ENCODE measurements at places on chromosomes 12 and 14.

DNA sequence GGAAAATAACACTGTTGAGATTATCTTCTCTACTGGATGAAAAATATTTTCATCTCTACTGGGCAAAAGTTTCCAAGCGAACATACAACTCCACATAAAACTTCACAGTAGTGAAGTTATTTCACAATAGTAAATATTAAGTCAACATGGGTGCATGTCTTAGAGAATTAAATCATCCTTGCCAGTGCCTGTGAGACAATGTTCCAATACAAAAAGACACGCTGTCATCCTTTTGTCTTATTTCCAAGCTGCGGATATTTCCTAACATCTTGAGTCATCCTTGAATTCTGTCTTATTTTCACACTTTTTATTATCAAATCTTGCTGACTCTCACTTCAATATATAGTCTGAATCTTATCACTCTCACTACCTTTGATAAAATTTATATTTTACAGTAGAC lies 142.9 kb upstream of the KITLG start:
- no peak overlapping the region for H3K4me3 ChIP-seq
- H3K4me1 ChIP-seq, result no peaks in the 10 kb centered on the region
- H3K27ac ChIP-seq, result no peak overlapping the region
- no peak for DNase-seq
- no peaks in the 10 kb centered on the region for H3K36me3 ChIP-seq
- H3K27me3 ChIP-seq, result no peaks in the 10 kb centered on the region

GRCh38 chr12:125284945-125285685 lies 219.9 kb downstream of the AACS start:
- H3K27me3 ChIP-seq, result peaks cover 15% of the 10 kb centered on the region
- H3K4me3 ChIP-seq, result no peak overlapping the region
- H3K36me3 ChIP-seq, result no peaks in the 10 kb centered on the region
- H3K4me1 ChIP-seq, result no peaks in the 10 kb centered on the region
- no peak overlapping the region for H3K27ac ChIP-seq

- no peaks in the 10 kb centered on the region for H3K36me3 ChIP-seq
- H3K27me3 ChIP-seq, result no peaks in the 10 kb centered on the region
- no peak overlapping the region for H3K4me3 ChIP-seq
- no peaks in the 10 kb centered on the region for H3K4me1 ChIP-seq
- no peak overlapping the region for H3K27ac ChIP-seq
- DNase-seq, result no peak
Observed at GRCh38 chr14:37447883-37448391, 147.1 kb downstream of the FOXA1 start.

DNA sequence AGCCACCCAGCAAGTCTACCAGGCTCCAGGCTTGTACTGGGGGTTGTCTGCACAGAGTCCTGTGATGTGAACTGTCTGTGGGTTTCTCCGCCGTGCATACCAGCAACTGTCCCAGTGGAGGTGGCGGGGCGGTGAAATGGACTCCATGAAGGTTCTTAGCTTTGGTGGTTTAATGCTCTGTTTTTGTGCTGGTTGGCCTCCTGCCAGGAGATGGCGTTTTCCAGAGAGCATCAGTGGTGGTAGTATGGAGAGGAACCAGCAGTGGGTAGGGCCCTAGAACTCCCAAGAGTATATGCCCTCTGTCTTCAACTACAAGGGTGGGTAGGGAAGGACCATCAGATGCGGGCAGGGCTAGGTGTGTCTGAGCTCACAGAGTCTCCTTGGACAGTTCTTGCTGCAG lies 303.8 kb downstream of the TMEM121 start:
- no peaks in the 10 kb centered on the region for H3K36me3 ChIP-seq
- peaks cover 11% of the 10 kb centered on the region for H3K27me3 ChIP-seq
- H3K4me3 ChIP-seq, result no peak overlapping the region
- no peak overlapping the region for H3K27ac ChIP-seq
- DNase-seq, result no peak

- peaks cover 3% of the 10 kb centered on the region for H3K4me1 ChIP-seq
- peaks cover 3% of the 10 kb centered on the region for H3K27me3 ChIP-seq
- no peak overlapping the region for H3K27ac ChIP-seq
- H3K4me3 ChIP-seq, result no peak overlapping the region
- DNase-seq, result no peak
- peaks cover 3% of the 10 kb centered on the region for H3K36me3 ChIP-seq
Observed at GRCh38 chr12:68981516-68981915, 48.5 kb upstream of the CPM start.

DNA sequence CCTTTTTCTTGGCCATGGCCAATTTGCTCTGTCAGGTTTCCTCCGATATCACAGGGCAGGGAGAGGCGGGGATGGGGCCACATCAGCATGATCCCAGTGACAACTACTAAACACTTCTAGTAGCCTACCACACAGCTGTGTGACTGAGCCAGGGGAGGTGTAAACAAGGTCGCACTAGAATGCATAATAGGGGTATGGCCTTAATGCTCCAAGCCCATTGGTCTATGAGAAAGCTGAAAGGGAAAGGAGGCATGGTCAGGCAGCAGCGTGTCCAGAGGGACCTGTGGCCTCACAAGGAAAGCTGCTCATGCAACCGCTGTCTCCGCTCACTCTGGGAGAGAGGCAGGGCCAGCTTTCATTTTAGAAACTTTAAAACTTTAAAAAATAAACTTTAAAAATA lies 27.5 kb upstream of the ACTR6 start:
- no peak for DNase-seq
- no peaks in the 10 kb centered on the region for H3K4me1 ChIP-seq
- no peak overlapping the region for H3K27ac ChIP-seq
- no peaks in the 10 kb centered on the region for H3K27me3 ChIP-seq
- no peak overlapping the region for H3K4me3 ChIP-seq
- peaks cover 8% of the 10 kb centered on the region for H3K36me3 ChIP-seq

- peaks cover 1% of the 10 kb centered on the region for H3K27me3 ChIP-seq
- H3K4me3 ChIP-seq, result no peak overlapping the region
- H3K27ac ChIP-seq, result no peak overlapping the region
- peaks cover 7% of the 10 kb centered on the region for H3K4me1 ChIP-seq
- H3K36me3 ChIP-seq, result no peaks in the 10 kb centered on the region
- no peak for DNase-seq
Observed at GRCh38 chr14:50545618-50546017, 13.2 kb upstream of the MAP4K5 start.

GRCh38 chr12:52759695-52760094 lies 17.4 kb downstream of the KRT76 start:
- H3K27ac ChIP-seq, result no peak overlapping the region
- no peaks in the 10 kb centered on the region for H3K36me3 ChIP-seq
- no peaks in the 10 kb centered on the region for H3K4me1 ChIP-seq
- no peak overlapping the region for H3K4me3 ChIP-seq

GRCh38 chr14:23787436-23787835 lies 151.3 kb downstream of the DHRS2 start:
- no peak overlapping the region for H3K27ac ChIP-seq
- H3K36me3 ChIP-seq, result peaks cover 1% of the 10 kb centered on the region
- H3K4me3 ChIP-seq, result no peak overlapping the region
- DNase-seq, result no peak

- H3K27me3 ChIP-seq, result no peaks in the 10 kb centered on the region
- H3K27ac ChIP-seq, result no peak overlapping the region
- H3K4me3 ChIP-seq, result no peak overlapping the region
- no peaks in the 10 kb centered on the region for H3K36me3 ChIP-seq
Observed at GRCh38 chr12:80356097-80356496, 87.9 kb upstream of the PTPRQ start.

- no peak overlapping the region for H3K4me3 ChIP-seq
- peaks cover 6% of the 10 kb centered on the region for H3K36me3 ChIP-seq
- H3K27ac ChIP-seq, result peak overlapping the region; percentile 34
- H3K4me1 ChIP-seq, result peaks cover 73% of the 10 kb centered on the region
Observed at GRCh38 chr12:76545486-76545885, 14.1 kb downstream of the OSBPL8 start.

DNA sequence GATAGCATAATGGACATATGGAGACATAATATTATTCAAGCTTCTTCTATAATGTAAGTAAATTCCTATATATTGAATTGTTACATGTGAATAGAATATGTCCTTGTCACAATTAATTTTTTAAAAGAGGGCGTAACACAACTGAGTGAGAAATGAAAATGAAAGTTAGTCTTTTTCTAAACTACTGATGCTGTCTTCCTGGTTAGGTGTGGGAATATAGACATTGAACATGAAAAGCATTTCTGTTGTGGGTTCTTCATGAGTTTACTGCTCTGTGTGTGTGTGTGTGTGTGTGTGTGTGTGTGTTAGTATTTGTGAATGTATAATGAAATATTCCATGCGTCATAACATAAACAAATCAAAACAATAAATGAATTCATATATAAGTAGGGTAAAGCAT lies 40.5 kb upstream of the RTL1 start:
- no peaks in the 10 kb centered on the region for H3K36me3 ChIP-seq
- no peak overlapping the region for H3K27ac ChIP-seq
- DNase-seq, result no peak
- H3K4me3 ChIP-seq, result no peak overlapping the region

DNA sequence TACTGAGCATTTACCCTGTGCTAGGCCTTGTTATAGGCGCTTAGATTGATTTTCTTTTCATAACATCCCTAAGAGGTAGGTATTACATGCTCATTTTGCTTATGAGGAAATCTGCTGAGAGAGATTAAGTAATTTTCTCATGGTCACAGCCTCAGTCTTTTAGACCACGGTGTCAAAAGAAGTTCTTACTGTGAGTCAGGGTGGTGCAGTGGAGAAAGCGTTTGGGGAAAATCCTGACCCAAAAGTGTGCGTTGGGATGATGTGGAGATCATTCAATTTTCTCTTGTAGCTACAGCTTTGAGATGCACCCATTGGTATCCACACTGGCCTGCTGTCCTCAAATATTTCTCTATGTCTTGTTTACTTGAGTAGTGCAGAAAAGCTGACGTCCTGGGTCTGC lies 8.2 kb downstream of the ANG start:
- H3K27ac ChIP-seq, result no peak overlapping the region
- H3K36me3 ChIP-seq, result no peaks in the 10 kb centered on the region
- H3K4me3 ChIP-seq, result no peak overlapping the region
- H3K27me3 ChIP-seq, result peaks cover 5% of the 10 kb centered on the region
- H3K4me1 ChIP-seq, result no peaks in the 10 kb centered on the region
- no peak for DNase-seq

GRCh38 chr14:33580231-33580749 lies 370.6 kb downstream of the EGLN3 start:
- H3K4me1 ChIP-seq, result no peaks in the 10 kb centered on the region
- no peak for DNase-seq
- no peak overlapping the region for H3K27ac ChIP-seq
- no peaks in the 10 kb centered on the region for H3K36me3 ChIP-seq

GRCh38 chr12:31440586-31440985 lies 114.6 kb upstream of the SINHCAF start:
- H3K27ac ChIP-seq, result no peak overlapping the region
- H3K4me3 ChIP-seq, result no peak overlapping the region
- H3K27me3 ChIP-seq, result no peaks in the 10 kb centered on the region
- no peaks in the 10 kb centered on the region for H3K4me1 ChIP-seq
- no peak for DNase-seq
- no peaks in the 10 kb centered on the region for H3K36me3 ChIP-seq

DNA sequence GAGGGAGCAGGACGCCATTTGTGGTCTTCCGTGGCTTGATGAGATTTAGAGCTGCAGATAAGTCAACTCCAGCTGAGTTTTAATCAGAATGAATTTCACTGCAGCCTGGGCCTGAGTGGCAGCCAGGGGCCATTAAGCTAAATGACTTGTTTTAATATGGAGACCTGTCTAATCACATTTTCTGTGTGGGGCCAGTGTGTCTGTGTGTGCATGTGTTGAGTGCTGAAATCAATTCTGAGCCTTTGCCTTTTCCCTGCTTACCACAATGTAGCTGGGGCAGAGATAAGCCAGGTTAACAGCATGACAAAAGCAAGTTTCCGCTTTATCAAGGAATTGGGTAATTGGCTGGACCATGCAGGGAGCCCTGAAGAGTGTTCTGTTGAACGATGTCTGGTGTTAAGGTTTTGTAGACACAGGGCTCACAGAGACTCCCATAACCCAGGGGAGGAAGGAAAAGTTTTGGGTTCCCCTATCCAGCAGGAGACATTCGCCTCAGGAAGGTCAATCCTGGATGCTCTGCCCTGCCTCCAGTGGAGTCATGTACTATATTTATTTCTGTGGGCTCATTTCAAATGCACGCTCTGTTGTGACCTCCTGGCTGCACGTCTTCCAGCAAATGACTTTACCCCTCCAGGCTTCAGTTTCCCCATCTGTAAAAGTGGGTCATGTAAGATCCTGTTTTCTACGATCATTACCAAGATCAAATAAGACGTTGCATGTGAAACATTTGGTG lies 24.2 kb downstream of the RPH3A start:
- no peak overlapping the region for H3K27ac ChIP-seq
- DNase-seq, result no peak
- H3K36me3 ChIP-seq, result no peaks in the 10 kb centered on the region

DNA sequence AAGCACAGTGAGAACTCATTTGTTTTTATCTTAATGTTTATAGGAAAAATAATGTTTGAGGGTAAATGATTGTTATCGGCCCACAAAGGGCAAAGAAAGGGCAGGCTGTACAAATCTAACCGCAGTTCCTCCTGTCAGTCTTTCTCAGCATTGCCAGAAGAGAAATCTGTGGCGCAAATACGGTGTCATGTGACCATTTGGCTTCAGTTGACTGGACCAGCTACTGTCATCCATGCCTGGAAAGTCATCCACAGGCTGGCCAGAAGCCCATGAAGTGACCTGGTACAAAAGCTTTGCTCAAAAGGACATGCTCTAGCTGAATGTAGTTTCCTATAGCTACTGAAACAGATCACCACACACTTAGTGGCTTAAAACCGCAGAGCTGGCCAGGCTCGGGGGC lies 43.6 kb downstream of the HCAR2 start:
- no peaks in the 10 kb centered on the region for H3K4me1 ChIP-seq
- H3K36me3 ChIP-seq, result no peaks in the 10 kb centered on the region
- no peaks in the 10 kb centered on the region for H3K27me3 ChIP-seq
- DNase-seq, result no peak
- H3K27ac ChIP-seq, result no peak overlapping the region
- no peak overlapping the region for H3K4me3 ChIP-seq

GRCh38 chr12:48961801-48962200 lies 4.5 kb upstream of the ARF3 start:
- H3K36me3 ChIP-seq, result no peaks in the 10 kb centered on the region
- H3K4me3 ChIP-seq, result no peak overlapping the region
- DNase-seq, result no peak
- peaks cover 13% of the 10 kb centered on the region for H3K4me1 ChIP-seq
- H3K27ac ChIP-seq, result no peak overlapping the region

- no peaks in the 10 kb centered on the region for H3K4me1 ChIP-seq
- no peak overlapping the region for H3K4me3 ChIP-seq
- no peak for DNase-seq
Observed at GRCh38 chr12:5568325-5568981, 136.5 kb downstream of the NTF3 start.

- DNase-seq, result no peak
- peaks cover 15% of the 10 kb centered on the region for H3K27me3 ChIP-seq
- H3K36me3 ChIP-seq, result no peaks in the 10 kb centered on the region
- H3K4me1 ChIP-seq, result peaks cover 20% of the 10 kb centered on the region
- H3K27ac ChIP-seq, result no peak overlapping the region
- no peak overlapping the region for H3K4me3 ChIP-seq
Observed at GRCh38 chr12:48812389-48812788, 5.9 kb upstream of the CACNB3 start.

DNA sequence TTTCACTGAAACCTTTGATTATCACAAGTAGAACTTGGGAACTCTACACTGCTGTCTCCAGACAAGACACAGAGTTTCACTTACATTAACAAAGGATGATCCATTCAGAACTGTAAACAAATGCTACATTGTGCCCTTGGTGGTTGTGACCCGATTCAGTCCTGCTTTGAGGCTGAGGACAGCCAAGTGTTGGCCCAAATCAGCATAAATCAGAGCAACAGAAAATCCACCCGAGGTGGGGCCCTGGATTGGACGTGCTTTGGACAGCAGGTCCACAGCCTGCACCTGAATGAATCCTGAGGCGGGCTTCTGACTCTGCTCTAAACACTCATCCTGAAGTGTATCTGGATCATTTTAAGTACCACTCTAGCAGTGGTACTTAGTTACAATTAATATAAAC lies 68.8 kb downstream of the PPP2R5C start:
- H3K36me3 ChIP-seq, result peaks cover 40% of the 10 kb centered on the region
- no peak overlapping the region for H3K4me3 ChIP-seq
- H3K27ac ChIP-seq, result peak overlapping the region; percentile 87
- no peak for DNase-seq
- no peaks in the 10 kb centered on the region for H3K27me3 ChIP-seq
